HuH-7.5 (cell line): ENCODE measurements at places on chromosomes 6 and 20.

- no peak for DNase-seq
Observed at GRCh38 chr6:161598896-161599295, 325.0 kb upstream of the AGPAT4 start.

DNA sequence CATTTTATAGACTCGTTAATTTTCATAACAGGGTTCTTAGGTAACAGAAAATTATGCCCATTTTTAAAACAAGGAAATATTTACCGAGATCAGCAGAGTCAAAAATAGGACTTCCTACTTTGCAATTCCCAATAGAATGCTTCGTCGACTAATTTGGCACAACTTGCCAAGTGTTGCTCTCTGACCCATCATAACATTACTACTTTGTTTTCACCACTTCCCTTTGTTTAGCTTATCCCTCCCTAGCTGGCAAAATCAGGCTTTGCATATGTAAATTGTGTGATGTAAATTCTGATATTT lies 914 bp upstream of the RANBP9 start:
- no peak for DNase-seq

- DNase-seq: no peak
Observed at GRCh38 chr6:143400258-143401067, 50.0 kb downstream of the ADAT2 start.

DNA sequence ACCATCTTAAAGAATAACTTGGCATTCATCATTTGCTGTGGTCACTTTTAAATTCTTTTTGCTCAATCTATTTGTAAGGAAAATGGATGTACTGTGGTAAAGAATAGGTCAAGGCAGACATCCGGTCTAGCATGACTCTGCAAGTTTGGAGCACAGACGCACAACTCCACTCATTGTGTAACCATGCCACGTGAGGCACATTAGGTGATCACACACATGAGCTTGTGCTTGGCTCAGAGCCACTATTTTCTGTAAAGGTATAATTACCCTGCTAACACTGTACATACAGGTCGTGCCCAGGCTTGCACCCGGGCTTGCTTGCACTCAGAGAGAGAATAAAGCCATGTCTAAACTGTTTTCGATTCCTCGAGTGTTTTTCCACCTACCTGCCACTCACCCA lies 1289.1 kb upstream of the ADGRB3 start:
- no peak for DNase-seq

DNA sequence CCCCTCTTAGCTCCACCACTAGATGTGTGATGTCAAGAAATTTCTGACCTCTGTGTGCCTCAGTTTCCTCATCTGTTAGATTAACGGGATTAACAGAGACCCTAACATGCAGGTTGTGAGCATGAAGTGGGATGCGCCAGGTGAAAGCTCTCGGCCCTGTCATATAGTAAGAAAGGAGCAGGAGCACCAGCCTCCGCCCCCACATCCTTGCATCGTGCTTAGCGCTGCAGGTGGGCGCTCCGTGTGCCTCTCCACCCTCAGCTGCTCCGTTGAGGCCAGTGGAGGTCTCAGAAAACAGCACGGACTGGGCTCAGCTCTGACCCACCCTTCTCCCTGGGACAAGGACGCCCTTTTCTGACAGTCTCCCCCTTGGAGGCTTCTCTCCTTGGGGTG lies 63.4 kb downstream of the TCP11 start:
- no peak for DNase-seq

DNA sequence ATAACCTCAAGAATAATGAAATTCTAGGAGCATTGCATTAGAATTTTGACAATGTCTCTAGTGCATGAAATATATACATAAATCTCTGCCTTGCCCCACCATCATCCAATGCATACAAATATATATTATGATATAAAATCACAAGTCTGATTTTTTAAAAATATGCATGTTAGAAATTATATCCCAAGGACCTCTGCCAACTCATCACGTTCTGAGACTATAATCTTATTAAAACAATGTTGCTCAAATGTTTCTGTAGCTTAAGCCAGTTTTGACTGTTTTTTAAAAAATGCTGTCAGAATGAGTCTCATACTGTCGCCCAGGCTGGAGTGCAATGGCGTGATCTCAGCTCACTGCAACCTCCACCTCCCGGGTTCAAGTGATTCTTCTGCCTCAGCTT lies 287.0 kb upstream of the SOX4 start:
- no peak for DNase-seq

DNA sequence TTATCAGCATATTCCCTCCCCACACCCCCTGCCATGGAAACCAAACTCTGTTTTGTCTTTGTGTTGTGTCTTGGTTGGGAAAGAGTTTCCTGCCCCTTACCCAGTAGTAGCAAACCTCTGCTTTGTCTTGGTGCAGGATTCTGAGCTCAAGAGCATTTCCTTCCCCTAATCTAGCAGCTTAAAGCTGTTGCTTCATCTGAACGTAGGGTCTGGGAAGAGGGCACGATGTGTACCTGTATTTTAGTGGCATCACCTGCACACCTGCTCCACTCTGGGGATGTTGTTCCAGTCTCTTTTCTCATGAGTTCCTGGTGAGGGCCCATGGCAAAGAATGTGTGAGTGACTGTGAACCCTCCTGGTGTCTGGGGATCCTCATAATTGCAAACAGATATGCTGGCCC lies 164.7 kb downstream of the SCP2D1 start:
- DNase-seq: no peak

DNA sequence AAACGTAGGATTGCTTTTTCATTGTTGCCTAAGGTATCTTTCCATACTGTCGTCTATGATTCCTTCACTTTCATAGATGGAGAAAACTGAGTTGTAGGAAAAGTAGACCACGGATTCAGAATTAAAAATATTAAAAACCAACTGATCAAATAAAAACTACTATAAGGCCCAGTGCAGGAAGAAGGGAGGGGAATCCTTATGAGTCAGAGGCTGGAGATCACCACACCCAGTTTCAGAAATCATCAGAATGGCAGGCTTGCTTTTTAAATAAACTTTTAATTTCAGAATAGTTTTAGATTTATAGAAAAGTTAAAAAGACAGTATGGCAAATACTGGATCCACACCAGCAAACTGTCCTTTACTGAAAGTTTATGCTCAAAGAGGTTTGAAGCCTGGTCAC lies 32.0 kb upstream of the POPDC3 start:
- no peak for DNase-seq

GRCh38 chr6:151341476-151342195 lies 49.7 kb downstream of the ZBTB2 start:
- DNase-seq: no peak

- DNase-seq: no peak
Observed at GRCh38 chr6:167566711-167567141, 241.8 kb downstream of the TTLL2 start.

DNA sequence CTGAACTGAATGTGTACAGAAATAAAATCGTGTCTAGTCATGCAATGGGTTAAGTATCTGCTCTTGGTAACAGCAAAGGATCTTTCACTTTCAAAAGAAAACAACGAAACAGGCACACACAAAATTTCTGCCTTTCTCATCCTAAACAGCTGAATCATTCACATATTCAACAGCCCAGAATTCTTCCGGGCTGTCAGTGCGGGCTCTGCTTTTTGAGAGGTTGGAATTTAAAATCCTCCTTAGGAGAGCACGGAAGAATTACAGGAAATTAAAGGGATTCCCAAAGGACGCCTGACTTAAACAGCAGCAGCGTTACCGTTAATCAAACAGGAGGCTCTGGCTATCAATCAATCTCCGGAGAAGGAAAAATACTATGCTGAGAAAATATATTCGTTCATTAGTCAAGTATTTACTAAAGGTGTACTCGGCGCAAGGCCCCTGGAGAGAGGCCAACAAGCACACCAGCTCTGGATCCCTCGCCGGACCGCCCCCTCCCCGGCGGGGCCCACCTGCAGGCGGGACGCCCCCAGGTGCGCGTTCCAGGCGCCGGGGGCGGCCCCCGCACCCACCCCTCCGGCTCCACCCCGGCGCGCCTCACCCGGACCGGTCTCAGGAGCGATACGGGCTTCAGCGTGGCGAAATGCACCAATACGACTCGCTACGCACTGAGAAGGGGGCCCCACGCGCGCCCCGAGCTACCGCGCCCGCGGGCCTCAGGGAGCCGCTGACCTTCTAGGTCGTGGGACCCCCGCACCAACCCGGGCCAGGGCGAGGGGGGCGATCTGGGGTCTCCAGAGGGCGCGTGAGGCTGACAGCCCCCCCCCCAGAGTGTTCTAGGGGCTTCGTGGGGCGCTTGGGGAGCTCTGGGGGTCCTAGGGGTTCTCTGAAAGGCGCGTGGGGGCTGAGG lies 1.0 kb downstream of the NAPB start:
- no peak for DNase-seq

DNA sequence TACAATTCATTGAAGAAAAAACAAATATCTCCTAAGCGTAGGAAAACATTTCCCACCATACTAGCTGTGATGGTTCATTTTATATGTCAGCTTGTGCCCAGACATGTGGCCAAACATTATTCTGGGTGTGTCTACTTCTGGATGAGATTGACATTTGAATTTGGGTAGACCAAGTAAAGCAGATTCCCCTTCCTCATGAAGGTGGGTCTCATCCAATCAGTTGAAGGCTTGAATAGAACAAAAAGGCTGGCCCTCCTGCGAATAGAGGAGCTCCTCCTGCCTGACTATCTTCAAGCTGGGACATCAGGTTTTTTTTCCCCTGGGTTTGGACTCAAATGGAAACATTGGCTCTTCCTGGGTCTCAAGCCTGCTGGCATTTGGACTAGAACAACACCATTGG lies 113.6 kb downstream of the DHX35 start:
- DNase-seq: no peak

DNA sequence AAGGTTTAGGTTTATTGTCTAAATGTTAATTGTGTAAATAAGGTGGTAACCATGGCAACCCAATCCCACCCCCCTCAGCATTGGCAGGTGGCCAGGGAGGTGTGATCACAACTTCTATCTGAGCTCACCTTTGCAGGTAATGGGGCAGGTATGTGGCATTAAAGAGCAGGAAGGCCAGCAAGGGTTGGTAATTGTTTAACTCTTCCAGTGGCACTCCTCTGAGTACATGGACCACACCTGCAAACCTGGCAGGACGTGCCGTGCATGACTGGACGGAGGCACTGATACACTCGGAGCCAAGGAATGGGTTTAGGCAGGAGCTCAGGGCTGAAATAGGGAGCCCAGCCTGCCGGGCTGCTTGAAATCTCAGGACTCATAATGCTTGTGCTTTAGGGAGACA lies 107.0 kb upstream of the BMP2 start:
- DNase-seq: no peak

DNA sequence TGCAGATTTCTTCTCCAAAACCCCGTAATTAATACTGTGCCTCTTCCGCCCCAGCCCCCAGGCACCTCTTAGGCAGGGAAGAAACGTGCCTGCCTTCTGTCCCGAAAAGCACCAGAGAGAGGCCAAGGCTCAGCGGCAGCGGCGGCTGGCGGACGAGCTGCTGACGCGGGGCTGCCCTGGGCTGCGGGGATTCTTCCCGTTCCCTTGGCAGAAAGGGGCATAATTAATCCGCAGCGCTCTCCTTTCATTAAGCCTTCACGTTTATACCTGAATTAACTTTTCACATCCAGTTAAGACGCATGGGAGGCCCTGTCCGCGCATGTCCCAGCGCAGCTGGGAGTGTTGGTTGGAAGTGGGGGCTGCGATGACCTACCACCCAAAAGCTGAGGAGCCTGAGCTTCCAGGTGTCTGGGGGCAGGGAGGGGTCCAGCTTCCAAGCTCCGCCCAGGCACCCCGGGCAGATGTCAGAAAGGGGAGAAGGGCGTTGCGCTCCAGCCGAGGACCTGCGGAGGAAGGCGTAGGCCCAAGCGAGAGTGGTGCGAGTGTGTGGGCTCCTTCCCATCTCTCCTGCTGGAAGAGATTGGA lies 167.4 kb upstream of the LRFN2 start:
- no peak for DNase-seq

- DNase-seq: no peak
Observed at GRCh38 chr6:47134476-47135189, 92.5 kb upstream of the ADGRF1 start.

GRCh38 chr20:35171753-35172433 lies at the start of gene PROCR:
TSS of gene PROCR (plus strand) at chr20:35172072. CDS start at chr20:35172155, 83 bp downstream.
- no peak for DNase-seq

DNA sequence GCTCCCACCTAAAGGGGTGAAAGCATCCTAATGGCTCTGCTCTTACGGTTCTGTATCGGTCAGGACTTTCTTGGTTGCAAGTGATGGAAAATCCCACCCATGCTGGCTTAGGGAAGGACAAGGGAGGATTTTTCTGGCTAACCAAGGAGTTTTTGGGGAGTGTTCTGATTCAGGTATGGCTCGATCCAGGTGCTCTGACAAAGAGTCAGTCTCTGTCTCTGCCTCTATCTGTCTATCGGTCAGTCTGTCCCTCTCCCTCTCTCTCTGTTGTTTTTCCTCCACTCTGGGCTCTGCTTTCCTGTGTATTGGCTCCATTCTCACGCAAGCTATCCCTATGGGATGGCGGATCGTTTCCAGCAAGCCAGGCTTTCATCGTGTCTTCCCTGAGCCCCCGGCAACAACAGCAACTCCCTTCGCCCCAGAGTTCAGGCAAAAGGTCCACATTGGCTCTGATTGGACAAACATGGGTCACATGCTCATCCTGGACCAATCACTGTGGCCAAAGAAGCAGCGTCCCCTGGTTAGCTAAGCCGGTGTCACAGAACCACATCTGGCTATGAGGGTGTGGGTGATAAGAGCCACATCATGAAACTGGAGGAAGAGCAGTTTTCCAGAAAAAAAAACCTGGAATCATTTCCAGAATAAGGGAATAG lies 160.3 kb downstream of the BMP7 start:
- DNase-seq: peak; percentile 55

DNA sequence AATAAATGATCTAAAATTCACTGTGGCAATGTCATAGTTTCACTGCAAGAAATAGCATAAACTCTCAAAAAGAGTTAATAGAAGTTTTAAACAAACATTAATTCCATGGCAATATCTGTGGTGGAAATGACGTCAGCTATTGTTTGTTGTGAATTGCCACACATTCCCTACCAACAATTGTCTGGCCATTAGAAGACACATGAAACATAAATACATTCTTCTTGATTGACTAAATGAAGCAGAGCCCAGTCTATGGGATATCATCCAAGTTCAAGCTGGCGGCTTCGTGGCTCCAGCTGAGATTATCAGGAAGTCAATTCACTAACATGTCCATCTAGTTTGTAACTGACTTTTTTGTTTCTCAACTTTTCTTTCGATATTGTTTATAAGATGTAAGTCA lies 369.0 kb downstream of the ARHGAP18 start:
- DNase-seq: no peak

DNA sequence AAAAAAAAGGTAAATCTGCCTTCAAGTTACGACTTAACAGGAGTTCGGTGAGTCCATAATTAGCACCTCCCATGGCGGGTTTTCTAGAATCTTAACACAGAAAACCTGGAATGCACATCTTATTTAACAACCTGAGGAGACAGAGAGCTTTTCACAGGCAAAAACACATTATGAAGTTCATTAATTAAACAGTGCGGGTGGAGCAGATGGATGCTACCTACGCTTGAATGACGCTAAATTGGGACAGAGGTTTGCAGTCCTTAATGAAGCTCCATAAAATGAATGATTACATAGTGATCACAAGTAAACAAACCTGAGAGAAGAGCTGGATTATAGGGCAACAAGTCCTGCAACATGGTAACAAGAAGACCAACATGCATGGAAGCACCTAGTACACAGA lies 81.0 kb downstream of the INSM1 start:
- DNase-seq: no peak

GRCh38 chr6:75275067-75275466 lies 9.5 kb downstream of the TMEM30A start:
- DNase-seq: no peak
